CD4-positive, alpha-beta T cell treated with Interferon alpha-2 for 1 hour (primary cell): ENCODE measurements at places on chromosomes 12 and 14.

DNA sequence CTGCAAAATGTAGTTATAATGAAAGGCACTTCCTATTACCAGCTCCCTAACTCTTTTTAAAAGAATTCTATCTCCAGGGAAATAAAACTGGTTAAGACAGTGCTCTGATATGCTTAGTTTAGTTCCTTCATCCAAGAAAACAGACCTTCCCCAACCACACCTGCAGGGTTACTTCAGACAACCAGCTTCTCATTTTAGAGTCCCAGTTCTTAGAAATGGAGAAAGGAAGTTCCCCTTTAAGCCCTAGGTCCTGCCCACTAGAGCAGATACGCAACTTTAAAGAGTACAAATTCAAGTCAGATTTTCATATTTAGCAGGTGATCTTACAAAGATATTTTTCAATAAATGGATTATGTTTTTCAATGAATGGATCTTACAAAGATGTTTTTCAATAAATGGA is 4.4 kb upstream of the WSB2 start:
- DNase-seq = peak; percentile 37

- DNase-seq = no peak
Measured at GRCh38 chr12:74890237-74890599, 319.4 kb downstream of the KCNC2 start.

DNA sequence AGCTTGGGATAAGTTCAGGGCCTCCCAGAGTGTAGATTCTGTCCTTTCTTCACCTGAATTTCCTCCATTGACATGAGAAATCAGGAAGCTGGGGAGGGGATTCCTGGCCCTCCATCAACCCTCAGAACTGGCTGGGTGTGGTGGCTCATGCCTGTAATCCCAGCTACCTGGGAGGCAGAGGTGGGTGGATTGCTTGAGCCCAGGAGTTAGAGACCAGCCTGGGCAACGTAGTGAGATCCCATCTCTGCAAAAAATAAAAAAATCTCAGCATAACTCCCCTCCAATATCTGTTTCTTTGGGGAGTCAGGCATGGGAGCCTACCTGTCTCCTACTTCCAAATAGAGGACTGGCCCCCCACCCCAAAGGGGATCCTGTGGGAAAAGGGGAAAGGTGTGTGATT is 59.8 kb upstream of the TBX3 start:
- no peak for DNase-seq

DNA sequence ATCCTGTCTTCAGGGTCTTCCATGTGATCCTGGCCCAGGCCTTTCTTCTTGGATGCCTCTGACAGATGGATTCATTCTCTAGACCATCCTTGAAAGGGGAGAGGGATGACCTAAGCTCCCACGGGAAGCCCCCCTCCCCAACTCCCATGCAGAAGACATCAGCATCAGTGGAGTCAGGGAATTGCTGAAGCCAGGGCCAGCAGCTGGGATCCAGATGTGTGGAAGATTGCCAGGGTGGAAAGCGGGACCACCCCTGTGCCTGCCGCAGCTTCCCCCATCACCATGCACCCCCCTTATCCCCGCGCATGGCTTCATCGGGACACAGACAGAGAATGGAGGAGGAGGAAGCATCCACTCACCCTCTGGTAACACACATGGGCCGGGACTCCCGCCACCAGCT is 183.6 kb upstream of the PRMT8 start:
- DNase-seq = no peak

- DNase-seq = no peak
Measured at GRCh38 chr12:21774358-21775132, at the start of gene KCNJ8. TSS of gene KCNJ8 (minus strand) at chr12:21774706. CDS start at chr12:21773616, 1,090 bp downstream.

DNA sequence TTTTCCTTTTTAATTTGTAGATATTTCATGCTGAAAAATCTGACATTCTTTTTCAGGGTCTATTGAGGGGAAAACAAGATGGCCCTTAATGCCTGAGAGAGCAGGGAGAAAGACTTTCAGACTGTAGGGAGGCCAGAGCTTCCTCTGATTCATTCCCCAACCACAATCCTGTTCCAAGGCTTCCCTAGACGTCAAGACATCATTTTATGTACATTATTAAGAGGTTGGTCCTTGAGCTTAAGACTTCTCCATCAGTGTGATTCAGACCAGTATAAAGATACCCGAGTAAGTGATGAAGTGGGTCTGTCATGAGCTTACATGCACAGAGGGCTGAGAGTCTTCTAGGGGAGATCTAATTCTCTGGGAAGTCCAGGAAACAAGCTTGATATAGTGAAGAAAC is 57.3 kb downstream of the AVPR1A start:
- no peak for DNase-seq

GRCh38 chr14:28780843-28781820 is 14.5 kb downstream of the FOXG1 start:
- DNase-seq = no peak

DNA sequence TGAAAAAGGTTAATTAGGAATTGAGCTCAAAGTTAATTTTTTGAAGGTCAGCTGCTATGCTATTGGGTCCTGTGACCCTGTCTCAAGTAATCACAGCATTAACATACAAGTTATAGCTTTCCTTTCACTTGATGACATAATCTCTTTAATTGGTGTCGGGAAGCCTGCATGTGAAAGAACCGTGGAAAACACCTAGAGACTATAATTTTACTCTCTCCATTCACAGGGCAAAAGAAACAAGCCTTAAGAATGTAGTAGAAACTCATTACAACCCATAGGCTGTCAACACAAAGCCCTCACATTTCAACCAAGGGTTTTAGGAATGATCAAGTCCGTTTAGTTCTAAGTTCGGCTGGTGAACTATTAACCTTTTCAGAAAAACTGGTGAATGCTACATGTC is 104.4 kb downstream of the PPM1A start:
- DNase-seq = no peak

DNA sequence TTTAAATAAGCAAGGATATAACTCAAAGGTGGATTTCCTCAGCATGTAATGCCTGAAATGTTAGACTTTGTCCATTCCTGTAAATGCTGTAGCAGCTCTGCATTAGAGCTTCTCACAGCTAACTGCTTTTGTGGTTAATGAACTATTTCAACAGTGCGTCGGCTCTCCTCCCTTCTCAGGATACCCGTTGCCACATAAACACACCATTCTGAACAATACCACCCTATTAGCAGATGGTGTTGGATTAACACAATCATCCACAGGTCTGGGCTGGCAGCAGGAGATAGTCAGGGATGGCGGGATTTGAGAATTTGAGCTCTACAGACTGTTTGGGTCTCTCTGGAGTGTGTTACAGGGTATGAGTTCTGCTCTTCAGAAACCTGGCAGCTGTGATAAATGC is 33.5 kb upstream of the C12orf42 start:
- DNase-seq = no peak

DNA sequence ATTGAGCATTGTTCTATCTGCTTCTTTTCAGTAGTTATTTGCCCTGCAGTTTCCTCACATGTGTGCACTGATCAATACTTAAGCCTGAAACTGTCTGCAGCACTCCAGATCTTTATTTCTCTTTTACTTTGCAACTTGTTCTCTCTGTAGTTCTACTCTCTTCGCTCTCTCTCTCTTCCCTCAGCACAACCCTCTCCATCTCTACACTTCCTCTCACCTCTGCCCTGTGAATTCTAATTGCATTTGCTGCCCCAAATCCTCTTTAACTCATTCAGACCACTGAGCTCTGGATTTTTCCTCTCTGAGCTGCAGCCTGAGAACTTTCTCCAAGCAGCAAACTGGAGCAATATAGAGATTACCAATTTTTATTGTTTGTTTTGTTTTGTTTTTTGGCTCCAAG is 1035.5 kb downstream of the FSCB start:
- no peak for DNase-seq

- no peak for DNase-seq
Measured at GRCh38 chr12:132500142-132500855, 10.3 kb downstream of the FBRSL1 start.

- DNase-seq = peak; percentile 57
Measured at GRCh38 chr12:57215668-57216013, 953 bp upstream of the NXPH4 start.

- no peak for DNase-seq
Measured at GRCh38 chr14:41418851-41419250, 187.8 kb upstream of the LRFN5 start.

DNA sequence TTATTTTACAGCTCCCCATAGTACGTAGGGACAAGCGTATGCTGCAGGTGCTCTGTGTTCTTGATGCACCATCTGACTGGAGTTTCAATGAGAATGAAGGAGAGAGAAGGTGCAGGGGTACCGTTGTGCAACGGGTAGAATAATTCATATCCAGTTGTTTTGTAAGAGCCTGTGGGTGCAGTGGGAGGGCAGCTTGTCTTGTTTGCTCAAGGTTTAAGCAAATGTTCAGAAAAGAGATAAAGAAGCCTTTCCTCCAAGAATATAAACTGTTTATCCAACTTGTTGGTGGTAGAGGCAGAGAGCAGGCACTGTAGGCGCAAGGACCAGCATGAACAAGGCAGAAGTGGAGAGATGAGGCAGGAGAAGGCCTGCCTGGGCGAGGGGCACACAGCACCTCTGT is 64.2 kb downstream of the ADCK1 start:
- no peak for DNase-seq

DNA sequence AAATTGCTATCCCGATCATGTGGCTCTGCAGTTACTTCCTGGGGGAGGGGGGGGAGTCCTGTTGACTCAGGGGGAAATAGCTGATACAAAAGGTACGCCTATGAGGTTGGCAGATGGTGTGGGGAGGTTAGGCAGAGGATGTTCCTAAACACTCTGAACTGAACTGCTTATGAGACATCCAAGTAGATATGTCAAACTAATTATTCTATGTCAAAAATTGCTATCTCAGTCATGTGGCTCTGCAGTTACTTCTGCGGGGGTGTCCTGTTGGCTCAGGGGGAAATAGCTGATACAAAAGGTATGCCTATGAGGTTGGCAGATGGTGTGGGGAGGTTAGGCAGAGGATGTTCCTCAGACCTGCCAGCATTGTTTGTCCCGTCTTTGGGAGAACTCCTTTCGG is 5.1 kb upstream of the VCPKMT start:
- no peak for DNase-seq

GRCh38 chr14:52352569-52352968 is 38.5 kb downstream of the PTGER2 start:
- DNase-seq = no peak

DNA sequence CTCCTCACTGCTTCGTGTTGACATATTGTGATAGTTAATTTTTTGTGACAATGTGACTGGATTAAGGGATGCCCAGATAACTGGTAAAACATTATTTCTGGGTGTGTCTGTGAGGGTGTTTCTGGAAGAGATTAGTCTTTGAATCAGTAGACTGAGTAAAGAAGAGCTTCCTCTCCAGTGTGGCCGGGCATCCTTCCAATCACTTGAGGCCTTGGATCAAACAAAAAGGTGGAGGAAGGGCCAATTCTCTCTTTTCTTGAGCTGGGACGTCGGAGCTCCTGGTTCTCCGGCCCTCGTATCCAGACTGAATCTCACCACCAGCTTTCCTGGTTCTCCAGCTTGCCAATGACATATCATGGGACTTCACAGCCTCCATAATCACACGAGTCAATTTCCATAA is 240.4 kb downstream of the CHST11 start:
- DNase-seq = no peak
